ENCODE measurements at places on chromosomes 12 and 14.

DNA sequence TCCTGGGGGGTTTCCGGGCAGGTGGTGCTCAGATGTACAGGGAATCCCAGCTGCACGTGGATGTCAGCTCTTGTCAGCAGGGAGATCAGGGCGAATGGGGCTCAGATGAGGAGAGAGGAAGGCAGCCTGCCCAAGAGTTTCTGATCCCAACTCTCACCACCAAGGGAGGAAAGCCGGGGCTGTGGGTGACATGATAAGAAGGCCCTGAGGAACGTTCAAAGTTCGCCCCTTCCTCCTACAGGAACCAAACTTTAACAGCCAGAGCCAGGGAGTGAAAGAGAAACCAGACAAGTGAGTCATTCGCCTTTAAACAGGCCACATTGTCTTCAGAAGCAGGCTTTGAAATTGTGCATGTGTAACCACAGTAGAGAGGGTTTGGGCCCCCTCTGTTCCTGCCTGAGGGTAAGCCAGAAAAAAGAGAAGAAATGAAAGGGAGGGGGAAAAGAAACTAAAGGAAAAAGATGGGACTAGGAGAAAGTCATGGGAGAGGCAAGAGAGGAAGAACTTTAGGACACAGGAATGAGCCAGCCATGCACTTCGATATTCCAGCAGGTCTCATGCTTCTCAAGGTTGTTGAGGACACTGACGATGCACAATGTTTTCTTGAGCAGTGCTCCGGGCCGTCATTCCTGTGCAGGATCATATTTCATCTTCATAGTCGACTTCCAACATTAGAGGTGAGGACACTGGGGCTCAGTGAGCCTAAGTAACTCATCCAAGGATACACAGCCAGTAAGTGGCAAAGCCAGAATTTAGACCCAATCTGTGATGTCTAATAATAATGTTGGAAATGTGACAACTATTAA, 691.4 kb upstream of the TBX3 start:
- H3K36me3 ChIP-seq: no peaks in the 10 kb centered on the region
- no peak for DNase-seq
- no peak overlapping the region for H3K4me3 ChIP-seq
- H3K27me3 ChIP-seq: no peaks in the 10 kb centered on the region
- peaks cover 7% of the 10 kb centered on the region for H3K4me1 ChIP-seq
- H3K27ac ChIP-seq: peak overlapping the region; percentile 7

- no peaks in the 10 kb centered on the region for H3K36me3 ChIP-seq
- DNase-seq: no peak
- H3K27ac ChIP-seq: no peak overlapping the region
- H3K4me1 ChIP-seq: no peaks in the 10 kb centered on the region
- no peaks in the 10 kb centered on the region for H3K27me3 ChIP-seq
Measured at GRCh38 chr12:70122804-70123203, 120.4 kb upstream of the CNOT2 start.

DNA sequence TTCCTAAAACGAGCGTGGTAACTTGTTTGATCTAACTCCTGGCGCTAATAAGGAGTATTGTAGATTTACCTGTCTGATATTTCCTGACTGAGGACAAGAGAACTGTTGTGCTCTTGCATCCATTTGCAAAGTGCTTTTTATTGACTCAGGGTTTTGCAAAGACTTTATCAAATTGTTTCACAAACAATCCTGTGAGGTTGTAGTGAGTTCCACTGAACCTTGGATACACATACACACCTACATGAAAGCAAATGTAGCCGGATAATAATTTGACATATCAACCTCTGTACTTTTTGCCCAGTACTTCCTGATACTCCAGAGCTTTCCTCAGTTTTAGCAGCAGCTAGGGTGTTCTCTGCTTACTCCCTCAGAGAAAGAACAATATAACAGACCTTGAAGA, 6.7 kb upstream of the PTGER2 start:
- no peak overlapping the region for H3K27ac ChIP-seq
- H3K4me1 ChIP-seq: no peaks in the 10 kb centered on the region
- no peak overlapping the region for H3K4me3 ChIP-seq
- DNase-seq: no peak
- H3K27me3 ChIP-seq: no peaks in the 10 kb centered on the region

DNA sequence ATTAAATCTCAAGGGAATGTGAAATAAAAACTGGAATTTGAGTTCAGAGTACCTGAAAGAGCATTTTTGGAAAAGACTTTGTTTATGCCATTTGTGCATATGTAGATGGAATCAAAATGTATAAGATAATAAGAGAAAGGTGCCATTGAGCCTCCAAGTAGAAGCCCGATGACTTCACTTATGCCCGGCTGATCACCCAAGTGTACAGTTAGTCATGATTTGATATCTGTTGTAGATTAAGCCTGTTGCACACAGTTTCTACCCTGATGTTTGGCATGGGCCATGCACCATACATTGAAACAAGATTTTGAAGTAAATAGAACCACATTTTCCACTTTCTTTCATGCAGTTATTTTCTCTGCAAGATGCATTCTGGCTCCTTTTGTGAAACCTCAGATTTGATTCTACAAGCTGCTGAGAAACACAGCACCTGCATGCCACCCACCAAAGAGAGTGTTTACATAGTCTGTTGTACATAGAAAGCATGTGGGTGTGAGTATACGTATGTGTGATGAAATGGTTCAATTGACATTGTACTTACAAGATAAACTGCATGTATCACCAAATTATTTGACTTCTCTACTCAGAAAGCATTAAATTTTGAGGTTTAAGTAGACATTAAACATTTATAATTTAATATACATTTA, 772.5 kb downstream of the DIO2 start:
- DNase-seq: no peak
- no peak overlapping the region for H3K4me3 ChIP-seq
- H3K36me3 ChIP-seq: no peaks in the 10 kb centered on the region
- no peaks in the 10 kb centered on the region for H3K4me1 ChIP-seq
- H3K27me3 ChIP-seq: no peaks in the 10 kb centered on the region
- no peak overlapping the region for H3K27ac ChIP-seq

DNA sequence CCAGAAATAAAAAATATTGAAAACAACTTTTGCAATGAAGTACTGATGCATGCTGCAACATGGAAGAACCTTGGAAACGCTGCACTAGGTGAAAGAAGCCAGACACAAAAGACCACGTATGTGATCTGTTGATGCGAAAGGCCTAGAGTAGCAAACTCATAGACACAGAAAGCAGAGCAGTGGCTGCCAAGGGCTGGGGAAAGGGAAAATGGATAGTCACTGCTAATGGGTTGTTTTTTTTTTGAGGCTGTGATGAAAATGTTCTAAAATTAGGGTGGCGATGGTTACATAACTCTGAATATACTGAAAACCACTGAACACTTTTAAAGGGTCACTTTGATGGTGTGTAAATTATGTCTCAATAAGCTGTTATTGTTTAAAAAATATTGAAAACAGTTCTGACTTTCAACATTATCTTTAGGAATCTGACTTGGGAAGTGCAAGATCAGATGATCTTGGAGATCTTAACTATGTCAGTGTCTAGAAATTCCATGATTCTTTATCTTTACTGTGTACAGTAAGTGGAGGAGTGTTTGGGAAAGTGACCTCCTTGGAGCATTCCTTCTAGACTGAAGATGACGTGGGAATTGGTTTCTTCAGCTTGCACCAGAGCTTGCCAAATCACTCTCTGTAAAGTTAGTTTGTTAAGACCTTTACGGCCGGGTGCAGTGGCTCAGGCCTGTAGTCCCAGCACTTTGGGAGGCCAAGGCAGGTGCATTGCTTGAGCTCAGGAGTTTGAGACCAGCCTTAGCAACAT, 12.4 kb downstream of the MLXIP start:
- H3K27me3 ChIP-seq: no peaks in the 10 kb centered on the region
- no peak overlapping the region for H3K4me3 ChIP-seq
- no peak for DNase-seq
- H3K36me3 ChIP-seq: no peaks in the 10 kb centered on the region
- H3K27ac ChIP-seq: peak overlapping the region; percentile 74

- H3K27ac ChIP-seq: no peak overlapping the region
- H3K4me1 ChIP-seq: peaks cover 11% of the 10 kb centered on the region
- no peak for DNase-seq
- H3K4me3 ChIP-seq: no peak overlapping the region
- H3K36me3 ChIP-seq: no peaks in the 10 kb centered on the region
Measured at GRCh38 chr12:62656591-62657362, 190.2 kb downstream of the MON2 start.

- H3K27ac ChIP-seq: no peak overlapping the region
- no peaks in the 10 kb centered on the region for H3K27me3 ChIP-seq
- H3K4me3 ChIP-seq: no peak overlapping the region
- DNase-seq: no peak
Measured at GRCh38 chr12:64392221-64392620, 1.7 kb upstream of the C12orf56 start.

- no peaks in the 10 kb centered on the region for H3K36me3 ChIP-seq
- peaks cover 5% of the 10 kb centered on the region for H3K4me1 ChIP-seq
- H3K27ac ChIP-seq: no peak overlapping the region
- H3K27me3 ChIP-seq: no peaks in the 10 kb centered on the region
- H3K4me3 ChIP-seq: no peak overlapping the region
Measured at GRCh38 chr12:109288571-109288970, 20.5 kb downstream of the FOXN4 start.

GRCh38 chr12:24441458-24441857, 492.0 kb upstream of the SOX5 start:
- no peaks in the 10 kb centered on the region for H3K36me3 ChIP-seq
- no peaks in the 10 kb centered on the region for H3K27me3 ChIP-seq
- H3K4me3 ChIP-seq: no peak overlapping the region
- no peak overlapping the region for H3K27ac ChIP-seq

DNA sequence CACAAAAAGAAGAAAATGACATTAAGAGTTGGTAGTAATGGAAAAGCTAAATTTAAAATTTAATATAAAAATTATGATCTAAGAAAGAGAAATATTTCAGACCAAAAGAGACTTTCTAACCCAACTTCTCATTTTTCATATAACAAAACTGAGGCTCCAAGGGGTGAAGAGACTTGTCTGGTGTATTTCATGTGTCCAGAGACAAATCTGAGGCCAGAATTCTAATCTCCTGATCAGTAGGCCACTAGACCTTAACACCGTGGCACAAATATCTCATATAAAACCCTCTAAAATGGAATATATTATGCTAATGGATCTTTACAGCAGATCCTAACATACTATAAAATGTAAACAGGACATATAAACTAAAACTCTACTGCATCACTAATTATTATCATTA, 275.7 kb upstream of the SLC16A7 start:
- H3K4me1 ChIP-seq: no peaks in the 10 kb centered on the region
- H3K27me3 ChIP-seq: no peaks in the 10 kb centered on the region
- no peak overlapping the region for H3K27ac ChIP-seq
- no peak for DNase-seq
- H3K4me3 ChIP-seq: no peak overlapping the region
- no peaks in the 10 kb centered on the region for H3K36me3 ChIP-seq

- H3K4me1 ChIP-seq: peaks cover 4% of the 10 kb centered on the region
- H3K4me3 ChIP-seq: no peak overlapping the region
- H3K27ac ChIP-seq: no peak overlapping the region
- no peak for DNase-seq
Measured at GRCh38 chr14:74488786-74489397, 4.2 kb downstream of the NPC2 start.

DNA sequence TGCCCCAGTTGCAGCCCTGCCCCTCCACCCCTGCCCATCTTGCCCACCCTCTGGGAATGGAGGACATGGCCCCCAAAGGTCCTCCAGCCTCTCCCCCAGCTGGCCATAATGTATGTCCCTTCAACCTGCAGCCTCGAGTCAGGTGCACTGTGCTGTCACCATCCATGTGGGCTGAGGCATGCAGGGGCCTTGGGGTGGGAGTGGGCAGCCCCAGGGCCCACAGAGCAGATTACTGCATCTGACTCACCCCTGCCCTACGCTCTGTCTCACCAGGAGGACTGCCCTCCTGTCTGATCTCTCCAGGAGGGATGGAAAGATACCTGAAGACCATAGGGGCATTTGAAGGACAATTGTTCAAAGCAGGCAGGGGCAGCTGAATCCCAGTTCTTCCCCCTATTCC, 13.3 kb downstream of the SYNDIG1L start:
- no peaks in the 10 kb centered on the region for H3K36me3 ChIP-seq
- H3K4me1 ChIP-seq: no peaks in the 10 kb centered on the region
- H3K27me3 ChIP-seq: peaks cover 71% of the 10 kb centered on the region
- H3K4me3 ChIP-seq: no peak overlapping the region
- H3K27ac ChIP-seq: no peak overlapping the region

DNA sequence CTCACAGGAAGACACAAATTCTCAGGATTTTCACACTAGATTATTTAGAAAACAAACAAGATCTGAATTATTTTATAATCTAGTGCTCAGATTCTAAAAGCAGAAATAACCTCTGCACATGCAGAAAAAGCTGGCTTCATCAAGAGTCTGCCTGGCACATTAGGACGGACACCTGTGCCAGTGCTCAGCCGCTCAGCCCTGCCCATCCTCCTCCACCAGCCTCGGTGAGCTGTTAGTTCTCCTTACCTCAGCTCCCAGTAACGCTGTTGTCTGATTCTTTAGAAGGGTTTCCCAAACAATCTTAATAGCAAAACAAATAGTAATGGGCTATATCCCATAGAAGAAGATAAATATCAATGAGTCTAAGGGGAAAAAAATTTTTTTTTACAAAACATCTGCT, 27.7 kb downstream of the DUSP16 start:
- no peak overlapping the region for H3K27ac ChIP-seq
- no peaks in the 10 kb centered on the region for H3K27me3 ChIP-seq
- DNase-seq: no peak
- no peak overlapping the region for H3K4me3 ChIP-seq

DNA sequence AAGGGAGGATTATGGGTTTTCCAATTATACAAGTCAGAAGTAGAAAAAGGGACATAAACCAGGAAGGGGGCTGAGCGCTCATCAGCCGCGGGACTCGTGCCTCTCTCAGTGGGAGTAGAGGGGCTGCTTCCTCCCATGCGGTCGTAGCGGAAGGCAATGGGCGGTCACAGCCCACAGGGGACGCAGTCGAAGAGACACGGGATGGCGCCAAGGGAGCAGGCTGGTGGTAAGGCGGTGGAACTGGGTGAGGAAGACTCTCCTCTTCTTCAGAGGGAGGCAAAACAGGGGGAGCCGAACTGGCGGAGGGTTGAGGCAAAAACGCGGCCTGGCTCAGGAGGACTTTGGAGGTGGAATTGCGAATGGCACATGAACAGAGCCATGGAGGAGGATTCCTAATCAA, 677.7 kb downstream of the TMEM121 start:
- no peaks in the 10 kb centered on the region for H3K4me1 ChIP-seq
- H3K36me3 ChIP-seq: no peaks in the 10 kb centered on the region
- no peak overlapping the region for H3K4me3 ChIP-seq
- H3K27me3 ChIP-seq: peaks cover 17% of the 10 kb centered on the region
- no peak for DNase-seq

- no peak overlapping the region for H3K27ac ChIP-seq
- H3K4me1 ChIP-seq: no peaks in the 10 kb centered on the region
- no peak for DNase-seq
- no peaks in the 10 kb centered on the region for H3K36me3 ChIP-seq
Measured at GRCh38 chr12:45708363-45708762, 21.1 kb upstream of the ARID2 start.
